ENCODE measurements at places on chromosomes 1 and 21.

DNA sequence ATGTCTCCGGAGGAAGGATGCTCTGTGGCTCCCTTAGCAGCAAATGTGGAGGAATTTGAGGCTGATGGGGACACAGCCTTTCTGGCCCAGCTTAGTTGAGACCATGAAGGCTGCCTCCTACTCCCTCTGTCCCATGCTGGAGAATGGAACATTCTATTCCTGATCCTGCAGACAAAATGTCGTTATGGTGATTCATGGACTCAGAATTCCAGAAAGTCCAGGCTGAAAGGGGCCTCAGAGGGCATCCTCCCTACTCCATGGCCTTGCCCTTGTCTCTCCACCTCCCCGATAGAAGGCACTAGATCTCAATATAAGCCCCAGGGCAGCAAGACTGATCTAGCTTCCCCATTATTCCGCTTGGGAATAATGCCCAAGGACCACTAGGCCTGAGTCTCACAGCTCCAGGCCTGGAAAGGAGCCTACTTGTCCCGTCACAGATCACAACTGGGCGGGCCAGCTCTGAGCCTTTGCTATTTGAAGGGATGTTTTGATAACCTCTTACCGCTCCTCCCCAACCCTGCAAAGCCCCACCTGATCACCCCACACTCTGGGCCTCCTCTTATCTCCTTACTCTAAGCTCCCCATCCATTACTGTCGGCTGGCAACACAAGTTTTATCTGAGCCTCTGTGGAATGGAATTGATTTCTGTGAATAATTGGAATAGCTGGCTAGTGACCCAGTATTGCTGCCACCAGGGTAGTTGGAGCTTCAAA, 52.8 kb upstream of the TRABD2B start:
- DNase-seq: no peak

- DNase-seq: no peak
Measured at GRCh38 chr1:28126783-28127490, 38.5 kb upstream of the EYA3 start.

- no peak for DNase-seq
Measured at GRCh38 chr21:45818276-45818903, 163.2 kb upstream of the COL6A1 start.

DNA sequence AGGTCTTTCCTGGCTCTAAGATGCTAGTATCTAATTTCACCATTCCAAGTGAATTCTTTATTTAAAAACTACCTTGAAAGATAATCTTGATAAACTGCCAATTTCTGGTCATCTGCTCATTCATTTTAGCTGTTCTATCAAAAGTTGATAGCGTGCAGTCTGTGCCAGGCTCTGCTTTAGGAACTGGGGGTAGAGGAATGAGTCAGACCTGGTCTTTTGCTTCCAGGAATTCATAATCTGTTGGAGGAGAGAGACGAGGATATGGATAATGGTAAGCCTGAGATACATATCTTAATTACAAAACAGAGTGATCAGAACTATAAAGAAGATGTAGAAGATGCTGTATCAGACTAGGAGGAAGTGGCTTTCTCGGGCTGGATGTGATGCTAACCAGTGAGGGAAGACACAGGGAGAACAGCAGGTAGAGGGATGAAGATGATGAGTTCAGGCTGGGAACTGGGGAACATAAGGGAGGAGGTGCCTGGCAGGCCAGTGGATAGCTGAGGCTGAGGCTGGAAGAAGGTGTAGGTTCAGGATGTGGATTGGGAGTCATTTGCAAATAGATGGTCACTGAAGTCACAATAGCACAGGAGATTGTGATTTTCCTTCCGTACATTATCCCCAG, 12.3 kb upstream of the PHC2 start:
- no peak for DNase-seq

DNA sequence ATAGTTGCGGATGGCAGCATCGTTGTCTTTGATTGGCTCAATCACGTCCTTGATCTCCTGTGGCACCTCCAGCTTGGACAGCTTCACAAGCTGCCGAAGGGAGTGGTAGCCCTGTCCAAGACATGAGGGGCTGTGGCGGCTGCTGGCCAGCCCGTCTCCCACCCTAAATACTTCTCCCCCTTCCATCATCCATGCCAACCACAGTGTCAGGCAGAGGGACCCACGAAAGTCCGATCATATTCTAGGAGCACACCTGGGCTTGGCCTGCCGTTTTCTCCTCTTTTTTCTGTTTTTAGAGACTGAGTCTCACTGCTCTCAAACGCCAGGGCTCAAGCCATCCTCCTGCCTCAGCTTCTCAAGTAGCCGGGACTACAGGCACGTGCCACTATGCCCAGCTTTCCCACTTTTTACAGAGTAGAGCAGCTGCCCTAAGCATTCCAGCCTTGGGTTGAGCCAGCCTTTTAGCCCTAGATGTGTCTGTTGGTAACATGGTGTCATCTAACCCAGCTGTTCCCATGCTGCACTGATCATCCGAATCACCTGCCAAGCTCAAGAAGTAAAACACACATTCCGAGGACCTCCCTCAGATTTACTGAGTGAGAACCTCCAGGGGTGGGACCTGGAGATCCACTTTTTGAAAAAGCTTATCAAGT, 10.4 kb downstream of the MTHFR start:
- no peak for DNase-seq

DNA sequence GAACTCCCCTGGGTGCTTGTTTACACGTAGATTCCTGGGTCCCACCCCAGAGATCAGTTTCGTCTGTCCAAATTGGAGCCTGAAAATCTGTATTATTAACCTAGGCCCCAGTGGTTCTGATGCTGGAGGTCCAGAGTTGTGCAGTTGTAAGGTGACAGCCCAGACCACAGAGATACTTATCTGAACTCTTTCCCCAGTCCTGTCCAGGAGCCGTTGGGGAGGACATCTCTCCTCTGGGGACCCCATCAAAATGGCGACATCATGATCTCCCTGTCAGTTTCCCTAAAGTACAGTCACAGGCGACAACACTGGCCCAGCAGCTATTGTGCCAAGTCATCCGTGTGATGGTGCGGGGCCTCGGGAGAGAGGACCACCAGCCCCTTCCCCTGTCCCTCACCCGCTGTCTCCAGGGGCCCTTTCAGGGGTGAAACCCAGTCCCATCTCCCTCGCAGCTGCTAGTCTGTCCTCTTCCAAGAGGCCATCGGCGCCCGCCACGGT, 749 bp upstream of the EFHD2 start:
- no peak for DNase-seq

GRCh38 chr1:221276896-221277409, 397.7 kb downstream of the HLX start:
- DNase-seq: no peak

DNA sequence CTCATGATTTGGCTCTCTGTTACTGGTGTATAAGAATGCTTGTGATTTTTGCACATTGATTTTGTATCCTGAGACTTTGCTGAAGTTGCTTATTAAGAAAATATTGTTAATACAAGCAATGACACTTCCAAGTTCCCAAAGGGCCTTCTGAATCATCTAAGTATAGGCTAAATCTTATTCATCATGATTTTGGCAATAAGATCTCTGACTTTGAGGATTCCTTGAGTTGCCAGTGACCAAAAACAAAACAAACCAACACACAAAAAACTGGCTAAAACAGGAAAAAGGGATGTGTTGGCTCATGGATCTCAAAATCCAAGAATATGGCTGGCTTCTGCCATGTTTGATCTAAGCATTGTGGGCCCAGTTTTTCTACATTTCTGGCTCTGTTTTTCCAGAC, 163.4 kb downstream of the HHIPL2 start:
- DNase-seq: no peak

- DNase-seq: no peak
Measured at GRCh38 chr1:60575326-60575977, 501.9 kb upstream of the C1orf87 start.

- DNase-seq: no peak
Measured at GRCh38 chr1:206591226-206591625, 21.0 kb downstream of the EIF2D start.

DNA sequence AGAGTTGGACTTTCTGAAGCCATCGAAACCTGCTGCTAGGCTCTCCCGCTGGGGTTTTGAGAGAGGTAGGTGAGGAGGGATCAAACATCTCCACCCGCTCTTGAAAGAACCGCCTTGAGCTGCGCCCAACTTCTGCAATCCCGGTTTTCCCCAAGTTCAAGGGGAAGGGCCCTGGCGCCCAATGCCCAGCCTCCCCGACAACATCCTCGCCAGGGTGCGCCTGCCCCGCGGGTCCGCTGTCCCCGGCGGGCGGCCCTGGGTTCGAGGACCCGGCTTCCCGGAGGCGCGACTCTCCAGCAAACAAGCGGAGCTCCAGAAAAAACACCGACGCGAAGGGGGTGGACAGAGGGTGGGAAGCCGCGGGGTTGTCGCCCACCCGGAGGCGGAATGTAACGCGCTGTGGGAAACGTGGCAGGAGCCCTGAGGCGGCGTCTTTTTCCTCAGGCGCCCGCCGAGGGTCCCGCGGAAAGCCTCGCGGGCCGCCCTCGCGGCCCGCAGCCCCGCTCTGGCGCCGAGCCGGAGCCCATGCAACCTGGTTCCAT, 607 bp downstream of the BTG3 start:
- peak; percentile 55 for DNase-seq
